ENCODE measurements at places on chromosomes 5 and 9.

DNA sequence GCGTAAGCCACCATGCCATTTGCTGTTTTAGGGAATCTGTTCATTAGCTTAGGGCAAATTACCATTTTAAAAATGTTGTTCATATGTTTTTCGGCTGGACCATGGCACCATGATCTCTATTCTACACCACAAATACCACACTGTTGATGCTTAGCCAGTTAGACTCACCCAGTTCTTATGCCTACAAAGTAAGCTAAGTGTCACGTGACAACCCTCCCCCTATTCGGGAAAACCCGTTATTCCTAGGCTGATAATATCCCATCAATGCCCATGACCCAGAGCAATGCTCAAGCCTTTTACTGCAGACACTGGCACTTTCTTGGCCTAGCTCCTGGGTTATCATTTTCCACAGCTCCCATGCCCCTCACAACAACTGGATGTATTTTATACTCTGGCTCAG lies 280.3 kb upstream of the KLF9 start:
- DNase-seq: no peak

DNA sequence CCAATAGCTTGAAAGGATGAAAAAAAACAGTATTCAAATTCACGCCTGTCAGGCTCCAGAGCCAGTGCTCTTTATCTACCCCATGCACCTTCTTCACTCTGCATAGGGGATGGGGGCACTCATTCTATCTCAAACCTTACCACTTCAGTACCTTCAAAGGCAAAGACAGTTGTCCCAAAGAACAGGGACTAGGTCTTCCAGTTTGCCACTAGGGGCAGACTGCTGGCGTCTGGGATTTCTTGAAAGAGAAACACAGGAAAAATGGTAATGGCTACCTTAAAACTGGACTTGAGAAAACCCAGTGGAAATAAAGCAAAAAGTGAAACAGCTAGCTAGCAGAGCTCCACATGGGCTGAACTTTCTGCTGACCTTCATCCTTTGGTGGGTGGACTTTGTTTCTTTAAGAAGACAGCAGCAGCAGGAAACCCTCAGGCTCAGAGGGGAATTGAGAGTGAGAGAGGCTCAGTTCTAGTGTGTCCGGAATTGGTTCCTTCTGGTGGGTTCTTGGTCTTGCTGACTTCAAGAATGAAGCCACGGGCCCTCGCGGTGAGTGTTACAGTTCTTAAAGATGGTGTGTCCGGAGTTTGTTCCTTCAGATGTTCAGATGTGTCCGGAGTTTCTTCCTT lies 41.0 kb upstream of the SLC36A1 start:
- no peak for DNase-seq

- no peak for DNase-seq
These were observed 18.2 kb downstream of the PPP2R2B start for GRCh38 chr5:146860213-146860893.

GRCh38 chr9:89006267-89006666 lies 15.0 kb downstream of the S1PR3 start:
- DNase-seq: no peak

DNA sequence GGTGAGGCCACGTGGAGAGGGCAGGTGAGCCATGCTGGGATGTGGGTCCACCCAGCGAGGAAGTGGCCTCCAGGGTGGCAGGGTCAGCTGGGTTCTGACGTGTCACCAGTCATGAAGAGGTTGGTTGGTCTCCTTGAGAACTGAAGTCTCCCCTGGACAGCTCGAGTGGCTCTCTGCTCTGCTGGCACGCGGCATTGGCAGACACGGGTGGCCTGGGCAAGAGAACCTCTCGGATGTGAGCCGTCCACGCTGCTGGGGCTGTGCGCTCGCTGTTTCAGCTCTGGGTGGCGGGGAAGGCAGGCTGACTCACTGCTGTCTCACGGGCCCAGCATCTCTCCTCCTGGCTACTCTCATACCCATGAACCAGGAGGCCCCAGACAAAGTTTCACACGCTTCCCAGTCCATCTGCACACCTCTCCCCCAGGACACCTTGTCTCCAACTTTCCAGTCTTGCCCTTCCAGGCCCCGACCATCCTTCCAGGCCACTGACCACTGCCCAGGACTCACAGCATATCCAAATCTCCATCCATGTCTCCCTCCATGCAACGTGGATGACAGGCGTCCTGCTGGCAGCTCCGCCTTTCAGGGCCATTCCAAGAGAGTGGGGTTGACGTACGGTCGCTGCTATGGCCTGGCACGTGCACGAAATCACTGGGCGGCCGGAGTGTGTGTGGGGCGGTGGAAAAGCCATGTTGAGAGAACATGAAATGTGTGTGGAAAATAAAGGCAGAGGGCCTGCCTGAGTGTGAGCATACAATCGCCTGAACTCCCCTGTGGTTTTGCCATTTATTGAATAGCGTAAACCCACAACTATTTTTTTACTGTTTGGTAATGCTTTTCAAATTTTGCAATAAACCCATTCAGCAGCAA lies 145.0 kb upstream of the COL5A1 start:
- DNase-seq: no peak

GRCh38 chr5:149790276-149790675 lies 60.2 kb downstream of the PPARGC1B start:
- no peak for DNase-seq

DNA sequence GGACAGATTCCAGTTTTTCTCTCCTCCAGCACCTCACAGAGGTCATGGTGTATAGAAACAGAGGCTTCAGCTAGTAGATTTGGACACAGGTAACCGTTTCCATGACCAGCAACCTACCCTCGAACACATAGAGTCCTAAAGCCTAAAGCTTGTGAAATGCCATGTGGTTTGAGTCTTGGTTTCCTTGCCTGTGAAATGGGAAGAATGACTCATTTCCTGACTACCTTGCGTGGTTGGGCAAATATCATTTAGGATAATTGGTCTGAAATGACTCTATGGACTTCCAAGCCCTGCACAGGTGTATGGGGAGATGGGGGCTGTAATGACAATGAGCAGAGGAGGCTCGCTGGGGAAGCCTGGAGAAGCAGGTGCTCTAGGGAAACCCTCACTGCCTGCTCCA lies 134.6 kb downstream of the TTLL11 start:
- no peak for DNase-seq

GRCh38 chr5:33235304-33235703 lies 205.5 kb upstream of the TARS1 start:
- no peak for DNase-seq

All from stimulated activated CD8-positive, alpha-beta memory T cell treated with anti-CD3 and anti-CD28 coated beads, Interleukin-4, amount 100 ng/mL, for 4 hours (primary cell).